ENCODE measurements at places on chromosomes 3 and 15. TPM values are rescaled to one million over a fixed set of nuclear protein-coding genes. Genes with fewer than 3 reads are reported as not detected.

DPPA2 gene
- total RNA-seq = not detected

STAC gene
- total RNA-seq = 7.4 TPM

PTH1R gene
- total RNA-seq = not detected

DNA sequence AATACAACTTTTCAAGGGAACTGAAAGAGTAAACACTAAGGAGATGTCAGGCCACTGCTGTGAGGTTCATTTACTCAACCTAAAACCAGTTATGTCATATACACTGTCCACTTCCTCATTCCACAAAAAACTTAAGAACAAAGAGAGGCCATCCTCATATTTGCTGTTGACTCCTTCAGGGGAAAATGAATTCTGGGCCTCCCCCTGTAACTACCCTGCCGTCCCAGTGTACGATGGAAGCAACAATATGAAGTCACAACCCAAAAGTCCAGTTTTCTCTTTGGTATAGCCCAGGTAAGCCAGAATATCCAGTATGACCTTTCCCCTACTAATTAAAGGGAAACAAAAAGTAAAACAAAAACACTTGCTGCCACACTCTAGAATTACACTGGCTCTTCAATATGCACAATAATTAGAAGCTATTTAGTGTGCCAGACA, 16.2 kb downstream of the CEP152 start:
- no peak for DNase-seq

- no peak for DNase-seq
Observed at GRCh38 chr3:139586420-139587017, 47.0 kb upstream of the RBP1 start.

DNA sequence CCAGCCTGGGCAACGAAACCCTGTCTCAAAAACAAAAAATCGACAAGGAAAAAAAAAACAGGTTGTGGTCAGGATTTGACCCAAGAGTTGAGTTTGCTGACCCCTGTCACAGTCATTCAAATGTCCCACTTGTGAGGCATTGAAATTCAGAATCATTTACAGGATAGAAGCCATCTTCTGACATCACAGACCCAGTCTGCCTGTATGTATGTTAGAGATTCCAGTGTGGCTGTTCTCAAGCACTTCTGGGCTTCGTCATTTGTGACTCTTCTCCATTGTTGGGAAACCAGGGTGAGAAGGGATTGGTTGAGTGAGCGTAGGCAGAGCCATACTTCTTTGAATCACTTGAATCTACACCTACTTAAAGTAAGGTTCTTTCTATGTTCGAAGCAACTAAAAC, 57.1 kb downstream of the LMLN start:
- DNase-seq = no peak

DNA sequence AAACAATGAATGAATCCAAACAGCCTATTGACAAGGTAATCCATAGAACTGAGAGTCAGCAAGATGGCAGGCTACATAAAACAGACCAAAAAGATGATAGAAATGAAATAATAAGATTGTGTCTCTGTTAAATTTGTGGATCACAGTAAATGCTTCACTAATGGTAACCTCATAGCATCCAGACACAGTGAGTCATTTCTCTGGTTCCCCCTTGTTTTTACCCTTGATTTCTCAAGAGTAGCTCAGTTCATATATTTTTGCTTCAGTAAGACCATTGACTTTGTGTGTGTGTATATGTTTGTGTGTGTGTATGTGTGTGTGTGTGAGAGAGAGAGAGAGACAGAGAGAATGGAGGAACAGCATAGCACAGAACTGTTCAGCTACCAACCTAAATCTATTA, 546.9 kb downstream of the RBMS3 start:
- no peak for DNase-seq

- DNase-seq = no peak
Observed at GRCh38 chr3:169659096-169659819, 4.3 kb downstream of the MECOM start.

- no peak for DNase-seq
Observed at GRCh38 chr15:100140527-100141308, 201.1 kb downstream of the ADAMTS17 start.

DNA sequence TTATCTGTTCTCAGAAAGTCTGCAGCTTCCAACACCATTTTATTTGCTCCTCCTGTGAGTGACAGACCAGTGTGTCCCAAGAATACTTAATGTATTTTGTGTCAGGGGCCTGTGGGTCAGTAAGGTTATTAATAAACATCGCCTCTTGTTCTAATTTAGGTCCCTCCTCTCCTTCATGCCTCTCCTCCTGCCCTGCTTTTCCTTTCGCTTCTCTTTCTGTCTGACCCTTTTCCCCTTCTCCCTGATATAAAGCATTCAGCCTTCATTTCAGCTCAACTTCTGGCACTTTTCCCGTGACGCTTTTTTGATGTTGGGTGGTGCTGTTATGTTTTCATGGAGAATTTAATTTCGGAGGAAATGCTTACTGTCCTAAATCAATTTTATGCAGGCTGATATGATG, 29.7 kb upstream of the NR2F2 start:
- no peak for DNase-seq

- no peak for DNase-seq
Observed at GRCh38 chr15:90924375-90924774, 8.0 kb downstream of the HDDC3 start.

DNA sequence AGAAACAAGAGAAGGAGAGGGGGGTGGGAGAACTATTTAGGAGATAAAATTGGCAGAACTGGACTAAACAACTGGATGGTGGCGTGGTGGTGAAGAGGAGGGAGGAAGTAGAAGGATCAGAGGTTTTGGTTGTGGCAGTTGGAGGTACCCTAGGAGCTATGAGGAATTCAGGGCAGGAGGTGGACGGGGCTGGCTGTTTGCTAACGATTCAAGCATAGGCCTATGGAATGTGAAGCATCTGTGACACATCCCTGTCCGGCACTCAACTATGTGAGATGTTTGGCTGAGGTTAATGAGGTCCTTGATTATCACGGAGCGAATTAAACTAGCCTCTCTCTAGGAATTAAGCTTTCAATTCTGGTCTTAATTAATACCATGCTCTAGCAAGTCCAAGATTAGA, 13.5 kb downstream of the TARS3 start:
- DNase-seq = no peak

GRCh38 chr3:171846597-171846996, 3.4 kb downstream of the TMEM212 start:
- DNase-seq = no peak

DNA sequence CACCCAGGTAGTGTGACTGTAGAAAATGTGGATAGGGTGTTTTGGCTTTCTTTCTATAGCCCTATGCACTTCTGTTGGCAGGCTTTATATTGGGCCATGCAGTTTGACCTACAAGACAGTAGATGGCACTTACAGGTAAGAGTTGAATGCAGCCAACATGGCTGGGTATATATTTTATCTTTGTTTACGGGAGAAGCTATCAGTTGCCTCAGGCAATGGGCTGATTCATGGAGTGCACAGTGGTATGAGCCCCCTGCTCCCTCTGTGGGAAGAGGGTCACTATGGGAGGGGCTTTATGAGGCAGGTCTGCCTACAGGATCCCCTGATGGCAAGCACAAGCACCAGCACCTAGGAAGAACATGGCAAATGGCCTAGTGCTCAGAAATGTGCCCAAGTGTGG, 301.2 kb upstream of the CDIN1 start:
- DNase-seq = no peak

DNA sequence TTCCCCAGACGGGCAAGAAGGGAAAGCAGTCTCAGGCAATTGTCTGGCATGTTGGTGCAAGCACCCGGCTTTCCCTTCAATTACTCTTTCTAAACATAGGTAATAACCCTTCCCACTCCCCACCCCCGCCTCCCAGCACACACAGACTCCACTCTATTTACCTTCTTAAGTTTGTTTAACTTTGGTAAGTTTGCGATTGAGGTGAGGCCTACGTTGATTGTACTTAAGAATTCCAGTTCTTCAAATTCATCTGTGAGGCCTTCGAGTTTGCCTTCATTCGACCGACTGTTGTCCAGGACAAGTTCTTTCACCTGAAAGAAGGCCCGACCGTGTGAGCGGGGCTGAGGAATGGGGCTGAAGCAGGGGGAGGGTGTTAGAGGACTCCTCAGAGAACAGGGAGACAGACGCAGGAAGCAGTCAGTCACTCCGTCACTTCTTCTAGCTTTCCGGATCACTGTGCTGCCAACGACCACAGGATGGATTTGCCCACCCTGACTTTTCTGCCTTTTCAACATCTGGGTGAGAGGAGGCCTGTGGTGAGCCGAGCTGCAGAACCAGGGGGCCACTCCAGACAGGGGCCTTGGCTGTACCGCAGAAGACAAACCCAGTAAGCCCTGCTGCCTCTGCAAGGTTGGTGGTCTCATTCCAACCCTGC, 33.0 kb downstream of the ANP32A start:
- DNase-seq = no peak

GRCh38 chr15:79003896-79004295, 59.0 kb upstream of the CTSH start:
- no peak for DNase-seq

DNA sequence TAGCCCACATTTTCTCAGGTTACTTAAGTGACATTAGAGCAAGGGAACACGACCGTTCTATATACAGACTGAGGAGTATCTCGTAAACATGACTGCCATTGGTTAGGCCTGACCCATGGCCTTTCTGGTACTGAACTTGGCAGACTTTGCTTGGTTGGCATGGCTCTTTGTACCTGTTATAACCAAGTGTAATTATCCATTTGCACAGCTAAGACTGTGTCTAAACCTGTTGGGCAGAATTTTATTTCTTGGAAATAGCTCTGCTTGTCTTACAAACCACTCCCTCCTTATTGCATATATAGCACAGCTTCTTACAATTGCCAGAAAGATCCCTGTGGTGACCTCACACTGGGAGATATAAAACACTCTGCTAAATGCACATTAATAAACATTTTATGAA, 106.9 kb downstream of the P2RY1 start:
- no peak for DNase-seq

DNA sequence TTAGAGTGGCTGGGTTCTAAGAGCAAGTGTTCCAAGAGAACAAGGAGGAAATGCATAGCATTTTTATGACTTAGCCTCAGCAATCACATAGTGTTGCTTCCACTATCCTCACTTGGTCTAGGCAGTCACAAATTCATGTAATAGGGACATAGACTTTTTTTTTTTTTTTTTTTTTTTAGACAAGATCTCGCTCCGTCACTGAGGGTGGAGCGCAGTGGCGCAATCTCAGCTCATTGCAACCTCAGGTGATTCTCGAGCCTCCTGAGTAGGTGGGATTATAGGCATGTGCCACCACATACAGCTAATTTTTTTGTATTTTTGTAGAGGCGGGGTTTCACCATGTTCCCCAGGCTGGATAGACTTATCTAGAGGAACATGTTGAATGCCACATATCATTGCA, 4.7 kb upstream of the GNB4 start:
- DNase-seq = no peak

GRCh38 chr3:172376881-172377280, 71.4 kb downstream of the GHSR start:
- no peak for DNase-seq

DNA sequence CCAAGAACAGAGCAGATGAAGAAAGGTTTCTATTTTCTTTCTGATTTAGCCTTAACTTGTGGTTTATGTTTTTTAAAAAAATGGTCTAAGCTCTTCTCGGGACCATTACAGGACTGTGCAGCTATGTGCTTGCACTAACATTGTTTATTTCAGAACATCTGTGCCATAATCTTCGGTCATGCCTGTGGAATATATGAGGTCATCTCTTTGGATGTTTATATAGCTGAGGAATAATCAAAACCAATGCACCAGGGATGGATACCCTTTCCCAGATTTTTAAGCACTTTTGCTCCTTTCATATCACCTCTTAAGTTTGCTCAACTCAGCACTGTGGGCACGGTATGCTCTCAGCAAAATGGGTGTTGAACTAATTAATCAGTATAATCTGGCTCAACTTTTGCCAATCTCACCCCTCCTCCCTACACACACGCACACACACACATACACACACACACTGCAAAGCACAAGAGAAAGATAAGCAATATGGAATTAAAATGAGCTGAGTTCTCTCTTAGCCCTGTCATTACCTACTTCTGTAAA, 268.5 kb upstream of the TMC3 start:
- DNase-seq = no peak

- peak; percentile 33 for DNase-seq
Observed at GRCh38 chr3:58388550-58389091, 45.0 kb downstream of the PDHB start.

- no peak for DNase-seq
Observed at GRCh38 chr3:30675774-30676173, 69.4 kb downstream of the TGFBR2 start.

GRCh38 chr15:85475317-85475701, 94.9 kb downstream of the AKAP13 start:
- DNase-seq = no peak

GRCh38 chr3:155065537-155065936, 14.6 kb upstream of the MME start:
- no peak for DNase-seq

GRCh38 chr3:38142959-38143358, 4.5 kb downstream of the MYD88 start:
- no peak for DNase-seq

DNA sequence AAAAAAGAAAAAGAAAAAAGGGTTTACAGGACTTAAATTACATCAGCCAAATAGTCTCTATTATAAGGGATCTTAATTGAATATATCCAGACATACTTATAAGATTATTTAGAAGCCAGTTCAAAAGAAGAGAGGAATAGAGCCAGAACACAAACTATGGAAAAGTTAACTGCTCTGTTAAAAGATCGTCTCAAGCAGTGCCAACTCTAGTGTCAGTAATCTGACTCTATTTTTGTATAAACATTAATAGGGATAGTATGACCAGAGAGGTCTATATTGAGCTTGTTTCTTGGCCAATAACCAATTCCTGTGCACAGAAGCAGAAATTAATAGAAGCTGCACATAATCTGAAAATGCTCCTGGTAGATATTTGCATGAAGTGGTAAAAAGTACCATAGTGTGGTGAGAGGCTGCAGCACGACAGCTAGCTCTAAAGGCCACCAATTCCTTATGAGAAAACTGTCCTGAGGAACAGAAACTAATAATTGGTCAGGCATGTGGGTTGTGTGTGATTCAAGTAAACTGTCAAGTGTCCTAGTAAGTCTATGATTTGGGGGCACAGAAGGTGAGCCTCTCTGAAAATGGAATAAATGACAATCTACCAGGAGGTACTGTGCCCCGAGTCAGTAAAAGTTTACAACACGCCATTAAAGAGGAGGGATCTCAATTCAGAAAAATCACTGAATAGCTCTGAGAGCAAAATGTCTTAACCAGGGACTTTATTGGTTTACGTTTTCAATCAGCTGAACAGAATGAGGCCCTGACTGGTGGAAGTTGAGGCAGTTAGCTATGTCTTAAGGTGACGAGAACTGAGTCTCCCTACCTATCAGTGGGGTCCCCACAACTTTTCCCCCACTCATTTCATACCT, 51.5 kb upstream of the NANOGP8 start:
- no peak for DNase-seq

DNA sequence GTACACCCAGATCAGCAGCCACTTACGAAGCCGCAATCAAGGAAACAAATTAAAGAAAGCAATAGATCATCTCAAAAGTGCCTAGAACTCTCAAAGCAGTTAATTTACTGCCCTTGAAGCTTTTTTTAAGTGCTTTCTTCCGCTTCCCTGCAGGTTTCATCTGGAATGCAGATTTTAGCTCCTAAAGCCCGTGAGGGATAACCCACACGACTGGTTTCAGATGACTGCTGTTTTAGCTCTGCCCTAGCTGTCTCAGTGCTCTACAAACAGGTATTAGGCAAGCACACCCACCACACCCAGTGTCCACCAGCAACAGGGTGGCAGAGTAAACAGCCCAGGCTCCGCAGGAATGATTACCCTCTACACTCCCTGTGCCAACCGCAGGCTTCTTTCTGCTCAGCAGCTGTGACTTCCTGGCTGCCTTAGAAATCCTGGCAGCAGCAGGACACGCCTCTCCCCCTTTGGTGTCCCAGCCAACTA, 126.0 kb downstream of the FMN1 start:
- DNase-seq = no peak

GRCh38 chr15:35671981-35672380, 126.0 kb upstream of the DPH6 start:
- no peak for DNase-seq

Data from glomerular endothelial cell (primary cell).